ENCODE measurements at places on chromosomes 5 and 9. TPM values are rescaled to one million over a fixed set of nuclear protein-coding genes. Genes with fewer than 3 reads are reported as not detected.

GRCh38 chr5:72459089-72459661 lies 48.0 kb downstream of the ZNF366 start:
- peaks cover 23% of the 10 kb centered on the region for H3K4me1 ChIP-seq
- peak; percentile 71 for DNase-seq
- no peaks in the 10 kb centered on the region for H3K36me3 ChIP-seq
- H3K27me3 ChIP-seq: no peaks in the 10 kb centered on the region
- H3K27ac ChIP-seq: peak overlapping the region; percentile 68

- H3K27me3 ChIP-seq: no peaks in the 10 kb centered on the region
- no peak overlapping the region for H3K27ac ChIP-seq
- peaks cover 3% of the 10 kb centered on the region for H3K4me1 ChIP-seq
These were observed 81.9 kb upstream of the RARS1 start for GRCh38 chr5:168404365-168404764.

Gene PCDHA6
- not detected for total RNA-seq

Gene DMRT3
- total RNA-seq: not detected

- no peaks in the 10 kb centered on the region for H3K4me1 ChIP-seq
- no peak overlapping the region for H3K4me3 ChIP-seq
- H3K36me3 ChIP-seq: no peaks in the 10 kb centered on the region
- DNase-seq: no peak
- H3K27me3 ChIP-seq: peaks cover 1% of the 10 kb centered on the region
- H3K27ac ChIP-seq: no peak overlapping the region
These were observed 1.5 kb downstream of the LCN2 start for GRCh38 chr9:128150594-128151308.

DNA sequence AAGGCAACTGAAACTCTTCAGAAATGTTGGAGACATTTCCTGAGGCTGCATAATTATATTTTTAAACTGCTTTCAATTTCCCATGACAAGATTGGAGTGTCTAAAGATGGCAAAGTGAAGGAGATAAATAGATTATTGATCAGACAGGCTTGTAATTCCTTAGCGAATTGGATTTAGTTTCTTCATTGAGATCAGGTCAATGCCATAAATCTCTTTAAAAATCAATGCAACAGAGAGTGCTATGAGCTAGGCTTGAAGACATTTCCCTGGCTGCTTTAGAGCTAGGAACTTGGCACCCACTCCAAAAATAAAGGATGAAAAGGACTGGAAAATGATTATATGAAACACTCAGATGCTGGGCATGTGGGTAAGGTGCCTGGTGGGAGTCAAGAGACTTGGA lies 828.4 kb downstream of the TLR4 start:
- no peak overlapping the region for H3K27ac ChIP-seq
- no peak overlapping the region for H3K4me3 ChIP-seq
- H3K36me3 ChIP-seq: no peaks in the 10 kb centered on the region
- DNase-seq: no peak
- no peaks in the 10 kb centered on the region for H3K27me3 ChIP-seq

GRCh38 chr5:132103969-132104391 lies 30.4 kb downstream of the CSF2 start:
- peak overlapping the region; percentile 98 for H3K27ac ChIP-seq
- no peaks in the 10 kb centered on the region for H3K27me3 ChIP-seq
- peak; percentile 37 for DNase-seq
- H3K4me3 ChIP-seq: peak overlapping the region; percentile 9

Gene KCNIP1
- total RNA-seq: not detected

DNA sequence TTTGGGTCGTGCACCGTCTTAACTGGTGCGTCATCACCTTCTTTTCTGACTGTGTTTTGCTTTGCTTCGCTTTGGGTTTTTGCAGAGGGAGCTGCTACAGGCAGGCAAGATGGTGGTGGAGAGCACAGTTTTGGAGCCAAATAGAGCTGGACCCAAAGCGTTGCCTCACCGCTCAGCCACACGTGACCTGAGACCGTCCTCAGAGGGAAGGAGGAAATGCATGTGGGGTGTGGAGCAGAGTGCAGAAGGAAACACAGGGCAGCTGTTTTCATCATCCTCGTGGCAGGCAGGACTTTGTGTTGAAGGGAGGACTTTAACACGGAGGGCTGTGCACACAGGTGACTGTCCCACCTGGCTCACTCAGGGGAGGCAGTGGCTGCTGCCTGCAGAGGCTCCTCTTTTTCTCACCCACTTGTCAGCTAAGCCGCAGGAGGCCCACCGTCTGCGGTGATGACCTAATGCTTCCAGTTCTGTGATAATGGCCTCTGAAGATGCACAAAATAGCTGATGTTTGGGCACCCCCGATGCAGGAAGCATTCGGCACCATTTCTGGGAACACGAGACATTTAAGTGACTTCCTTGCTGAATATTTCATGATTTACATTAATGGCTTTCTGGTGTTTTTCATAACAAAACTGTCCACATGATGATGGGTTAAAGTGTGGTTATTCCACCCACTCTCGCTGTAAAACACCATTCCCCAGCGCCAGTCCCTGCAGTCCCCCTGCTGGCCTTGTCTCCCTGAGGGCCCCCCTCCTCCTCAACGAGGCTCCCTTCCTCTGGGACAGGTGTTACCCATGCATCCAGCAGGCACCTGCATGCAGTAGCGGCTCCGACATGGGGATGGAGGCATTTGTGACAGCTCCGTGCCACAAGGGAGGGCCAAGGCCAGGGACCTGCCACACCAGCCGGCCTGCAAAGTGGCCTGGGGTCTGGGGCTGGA lies 12.4 kb upstream of the UBAC1 start:
- DNase-seq: no peak
- no peaks in the 10 kb centered on the region for H3K4me1 ChIP-seq
- no peaks in the 10 kb centered on the region for H3K36me3 ChIP-seq
- no peaks in the 10 kb centered on the region for H3K27me3 ChIP-seq
- H3K27ac ChIP-seq: no peak overlapping the region
- no peak overlapping the region for H3K4me3 ChIP-seq

DNA sequence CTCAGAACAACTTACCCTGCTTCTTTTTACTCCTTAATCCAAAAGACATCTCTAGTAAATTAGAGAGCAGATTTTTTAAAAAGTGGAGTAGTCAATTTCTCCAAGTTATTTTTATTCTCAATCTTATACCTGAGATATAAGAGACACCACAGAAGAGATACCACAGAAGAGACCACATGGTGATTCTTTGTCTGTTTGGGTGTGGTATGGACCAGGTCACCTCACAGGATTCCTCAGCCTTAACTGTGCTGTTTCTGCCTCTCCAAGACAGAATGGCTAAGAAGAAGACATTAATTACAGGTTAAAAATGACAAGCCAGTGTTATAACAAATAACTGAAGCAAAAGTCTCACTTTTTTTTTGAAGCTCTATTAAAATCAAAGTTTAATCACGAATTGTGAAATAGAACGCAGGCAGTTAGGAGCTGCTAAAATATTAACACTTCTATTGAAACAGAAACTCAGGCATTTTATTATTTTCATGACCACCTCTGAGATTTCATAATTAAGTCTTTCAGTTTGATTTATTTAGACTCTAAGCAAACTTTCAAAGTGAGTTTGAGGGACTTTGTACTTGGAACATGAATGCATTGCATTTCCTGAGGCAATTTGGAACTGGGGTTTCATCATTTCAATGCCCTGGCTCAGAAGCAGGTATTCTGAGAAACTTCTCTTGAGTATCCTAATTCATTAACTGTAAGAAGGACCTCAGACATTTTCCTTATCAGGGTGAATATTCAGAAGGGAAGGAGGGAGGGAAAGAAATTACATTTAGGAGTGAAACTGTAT lies 280.7 kb downstream of the KCTD16 start:
- H3K4me3 ChIP-seq: no peak overlapping the region
- no peaks in the 10 kb centered on the region for H3K36me3 ChIP-seq
- H3K4me1 ChIP-seq: no peaks in the 10 kb centered on the region

Gene PCDHGB7
- 1.3 TPM for total RNA-seq

Gene SPAG8
- 0.98 TPM for total RNA-seq

DNA sequence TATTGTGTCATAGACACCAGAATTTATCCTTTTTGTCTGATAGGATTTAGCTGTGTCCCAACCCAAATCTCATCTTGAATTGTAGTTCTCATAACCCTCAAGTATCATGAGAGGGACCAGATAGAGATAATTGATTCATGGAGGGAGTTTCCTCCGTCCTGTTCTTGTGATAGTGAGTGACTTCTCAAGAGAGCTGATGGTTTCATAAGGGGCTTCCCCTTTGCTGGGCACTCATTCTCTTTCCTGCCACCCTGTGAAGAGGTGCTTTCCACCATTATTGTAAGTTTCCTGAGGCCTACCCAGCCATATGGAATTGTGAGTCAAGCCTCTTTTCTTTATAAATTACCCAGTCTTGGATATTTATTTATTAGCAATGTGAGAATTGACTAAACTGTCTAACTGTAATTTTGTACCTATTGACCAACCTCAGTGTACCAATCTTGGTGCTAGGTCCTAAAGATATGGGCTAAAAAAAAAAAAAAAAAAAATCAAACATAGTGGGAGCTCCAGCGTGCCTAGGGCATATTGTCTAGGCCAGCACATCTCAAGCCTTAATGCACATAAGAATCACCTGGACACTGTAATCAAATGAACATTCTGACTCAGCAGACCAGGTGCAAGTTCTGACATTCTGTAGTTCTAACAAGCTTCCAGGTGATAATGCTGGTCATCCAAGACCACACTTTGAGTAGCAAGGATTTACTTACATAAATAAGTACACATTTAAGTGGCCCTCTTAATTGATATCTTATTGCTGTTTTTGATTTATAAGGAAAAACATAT lies 30.5 kb downstream of the ST8SIA4 start:
- H3K27ac ChIP-seq: no peak overlapping the region
- no peak for DNase-seq
- H3K4me3 ChIP-seq: no peak overlapping the region
- peaks cover 2% of the 10 kb centered on the region for H3K36me3 ChIP-seq
- no peaks in the 10 kb centered on the region for H3K27me3 ChIP-seq

Gene FOXD4L6
- not detected for total RNA-seq

GRCh38 chr5:159083548-159084452 lies 15.9 kb downstream of the EBF1 start:
- H3K27me3 ChIP-seq: no peaks in the 10 kb centered on the region
- H3K4me3 ChIP-seq: no peak overlapping the region
- DNase-seq: no peak
- no peak overlapping the region for H3K27ac ChIP-seq

Gene EHMT1
- 97.3 TPM for total RNA-seq

DNA sequence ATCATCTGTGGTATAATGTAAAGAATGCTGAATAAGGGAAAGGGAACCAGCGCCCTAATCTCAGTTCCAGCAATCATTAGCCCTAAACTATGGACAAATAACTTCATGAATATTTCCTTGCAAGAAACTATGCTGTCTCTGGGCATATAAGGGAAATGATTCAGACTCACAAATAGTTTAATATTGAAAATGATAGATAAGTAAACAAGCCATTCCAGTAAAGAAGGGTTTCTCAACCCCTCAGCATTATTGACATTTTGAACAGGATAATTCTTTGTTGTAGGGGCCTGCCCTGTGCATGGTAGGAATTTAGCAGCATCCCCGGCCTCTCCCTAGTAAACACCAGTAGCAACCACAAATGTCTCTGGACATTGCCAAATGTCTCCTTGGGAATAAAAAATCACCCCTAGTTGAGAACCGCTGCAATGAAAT lies 23.8 kb downstream of the C5 start:
- H3K4me1 ChIP-seq: no peaks in the 10 kb centered on the region
- H3K27ac ChIP-seq: no peak overlapping the region
- H3K36me3 ChIP-seq: no peaks in the 10 kb centered on the region
- H3K4me3 ChIP-seq: no peak overlapping the region
- DNase-seq: no peak
- H3K27me3 ChIP-seq: no peaks in the 10 kb centered on the region

Gene SHROOM1
- 3.2 TPM for total RNA-seq

DNA sequence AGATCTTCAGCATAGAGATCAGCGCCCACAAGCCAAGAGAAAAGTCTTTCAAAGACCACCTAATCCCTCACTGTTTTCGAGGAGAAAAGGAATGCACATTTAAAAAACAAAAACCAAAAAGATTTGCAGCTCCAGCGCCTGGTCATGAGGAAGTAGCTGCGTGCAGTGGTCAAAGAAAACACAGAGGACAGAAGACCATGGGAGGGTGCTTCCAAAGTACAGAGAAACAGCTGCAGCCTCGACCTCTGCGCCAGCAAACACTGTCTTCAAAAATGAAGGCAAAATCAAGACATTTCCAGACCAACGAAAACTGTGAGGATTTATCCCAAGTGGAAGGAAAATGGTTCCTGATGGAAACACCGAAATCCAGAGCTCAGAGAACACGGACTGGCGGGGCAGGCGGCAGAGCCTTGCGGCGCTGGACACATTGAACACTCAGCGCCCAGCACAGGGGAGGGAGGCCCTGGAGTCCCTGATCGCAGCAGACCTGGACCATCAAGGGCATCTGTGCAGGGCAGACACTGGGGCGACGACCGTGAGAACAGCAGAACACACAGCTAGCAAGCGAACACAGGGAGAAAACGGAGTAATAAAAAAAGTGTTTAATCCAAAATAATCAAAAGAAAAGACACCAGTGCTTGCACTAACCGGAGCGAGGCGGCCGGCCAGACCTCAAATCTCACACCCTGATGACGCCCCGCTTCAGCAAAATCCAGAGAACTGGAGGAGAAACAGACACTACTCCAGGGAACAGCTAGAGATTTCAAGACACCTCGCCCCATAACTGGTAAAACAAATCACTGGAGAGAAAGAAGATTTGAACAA lies 12.6 kb upstream of the SLC12A7 start:
- no peaks in the 10 kb centered on the region for H3K4me1 ChIP-seq
- no peak overlapping the region for H3K27ac ChIP-seq
- DNase-seq: no peak
- no peaks in the 10 kb centered on the region for H3K27me3 ChIP-seq

DNA sequence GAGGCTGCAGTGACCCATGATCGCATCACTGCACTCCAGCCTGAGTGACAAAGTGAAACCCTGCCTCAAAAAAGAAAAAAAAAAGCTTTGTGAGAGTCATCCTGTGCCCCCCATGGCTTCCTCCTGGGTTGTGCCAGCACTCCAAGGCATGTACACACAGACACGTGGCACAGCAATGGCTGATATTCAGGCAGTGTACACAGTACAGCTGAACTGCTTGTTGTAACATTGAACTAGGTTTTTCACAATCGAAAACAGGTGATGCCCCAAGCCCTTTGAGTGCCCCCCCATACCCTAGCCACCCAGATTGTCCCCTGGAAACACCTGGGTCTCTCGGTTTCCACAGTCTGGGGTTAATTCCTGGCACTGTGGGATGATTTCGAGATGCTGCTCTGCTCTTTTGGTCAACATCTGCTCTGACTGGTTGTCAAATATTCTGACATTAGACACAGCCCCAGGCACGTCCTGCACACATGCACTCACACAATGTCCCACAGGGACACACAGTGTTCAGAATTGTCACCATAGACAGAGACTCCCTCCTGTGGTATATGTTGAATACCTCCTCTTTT lies 9.2 kb downstream of the SPINK4 start:
- H3K4me3 ChIP-seq: no peak overlapping the region
- no peak for DNase-seq
- peaks cover 3% of the 10 kb centered on the region for H3K36me3 ChIP-seq
- no peaks in the 10 kb centered on the region for H3K27me3 ChIP-seq

DNA sequence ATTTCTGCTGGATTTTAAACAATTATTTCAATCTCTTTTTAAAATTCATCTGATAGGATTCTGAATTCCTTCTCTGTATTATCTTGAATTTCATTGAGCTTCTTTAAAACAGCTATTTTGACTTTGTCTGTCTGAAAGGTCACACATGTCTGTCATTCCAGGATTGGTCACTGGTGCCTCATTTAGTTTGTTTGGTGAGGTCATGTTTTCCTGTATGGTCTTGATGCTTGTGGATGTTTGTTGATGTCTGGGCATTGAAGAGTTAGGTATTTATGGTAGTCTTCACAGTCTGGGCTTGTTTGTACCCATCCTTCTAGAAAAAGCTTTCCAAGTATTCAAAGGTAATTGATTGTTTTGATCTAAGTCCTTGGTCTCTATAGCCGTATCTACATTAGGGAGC lies 39.1 kb downstream of the DENND4C start:
- no peaks in the 10 kb centered on the region for H3K27me3 ChIP-seq
- H3K27ac ChIP-seq: no peak overlapping the region
- no peak for DNase-seq
- H3K4me3 ChIP-seq: no peak overlapping the region
- no peaks in the 10 kb centered on the region for H3K36me3 ChIP-seq
- no peaks in the 10 kb centered on the region for H3K4me1 ChIP-seq

Gene CDH18
- not detected for total RNA-seq

Measured in GM12878 (cell line).